NCI-H1417 treated with DMSO at 0.1 percent for 48 hours (cell line): ENCODE measurements at places on chromosomes 7 and 10.

DNA sequence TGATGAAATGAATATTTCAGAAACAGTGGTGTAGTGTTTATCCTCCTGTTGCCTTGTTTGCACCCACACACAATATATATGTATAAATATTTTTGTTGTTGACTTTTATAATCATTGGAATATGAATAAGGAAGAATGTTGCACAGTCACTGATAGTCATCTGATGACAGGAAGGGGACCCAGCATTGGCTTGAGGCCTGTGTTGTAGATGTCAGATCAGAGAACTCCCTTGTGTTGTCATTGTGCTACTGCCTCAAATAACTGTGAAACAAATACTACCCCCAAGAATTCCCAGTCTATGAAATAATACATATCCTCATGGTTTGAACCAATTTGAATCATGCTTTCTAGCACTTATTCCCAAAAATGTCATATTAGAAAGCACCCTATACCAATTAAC, 84.0 kb downstream of the NRG3 start:
- DNase-seq, result no peak

DNA sequence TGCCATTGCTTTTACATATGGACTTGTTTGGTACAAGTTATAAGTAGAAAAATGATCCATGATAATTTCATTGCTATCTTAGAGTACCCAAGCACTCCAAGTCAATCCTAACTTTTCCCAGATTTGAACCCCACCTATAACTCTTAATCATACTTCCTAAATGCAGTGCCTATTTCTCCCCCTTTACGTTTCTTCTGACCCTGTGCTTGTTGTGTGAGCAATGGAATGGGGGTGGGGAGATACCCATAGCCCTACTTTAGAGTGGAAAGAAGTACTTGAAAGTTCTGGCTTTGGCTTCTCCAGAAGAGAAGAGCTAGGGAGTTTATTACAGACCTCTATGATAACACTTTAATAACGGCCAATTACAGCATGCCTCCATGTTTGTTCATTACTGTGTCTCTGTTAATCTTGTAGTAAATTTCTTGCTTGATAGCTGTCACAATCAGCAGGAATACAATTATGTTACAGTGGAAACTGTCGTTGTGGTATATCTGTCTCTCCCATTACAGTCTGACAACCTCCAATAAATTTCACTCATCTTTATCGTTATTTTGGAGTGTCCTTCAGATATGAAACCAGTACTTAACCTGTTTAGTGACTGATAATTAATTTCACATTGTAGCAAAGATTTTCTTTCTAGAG, 34.0 kb downstream of the CNPY1 start:
- no peak for DNase-seq

DNA sequence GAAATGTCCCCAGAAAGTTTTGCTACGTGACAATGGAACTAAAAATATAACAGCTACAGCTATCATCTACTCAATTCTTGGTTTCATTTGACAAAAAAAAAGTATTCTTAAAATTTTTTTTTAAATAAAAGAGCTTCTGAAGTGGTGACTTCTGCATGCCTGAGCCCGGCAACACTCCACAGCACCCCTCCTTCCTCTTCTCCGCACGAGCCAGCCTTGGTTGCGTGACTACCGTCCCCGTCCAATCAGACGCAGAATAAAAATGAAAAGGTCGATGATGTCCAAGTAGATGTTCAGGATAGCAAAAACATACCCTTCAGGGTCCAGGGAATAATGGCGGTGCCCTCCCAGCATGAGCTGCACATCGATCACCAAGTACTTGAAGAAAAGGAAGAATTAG, 34.5 kb upstream of the GATAD1 start:
- no peak for DNase-seq

GRCh38 chr7:40747856-40748255, 613.1 kb downstream of the SUGCT start:
- DNase-seq, result no peak

DNA sequence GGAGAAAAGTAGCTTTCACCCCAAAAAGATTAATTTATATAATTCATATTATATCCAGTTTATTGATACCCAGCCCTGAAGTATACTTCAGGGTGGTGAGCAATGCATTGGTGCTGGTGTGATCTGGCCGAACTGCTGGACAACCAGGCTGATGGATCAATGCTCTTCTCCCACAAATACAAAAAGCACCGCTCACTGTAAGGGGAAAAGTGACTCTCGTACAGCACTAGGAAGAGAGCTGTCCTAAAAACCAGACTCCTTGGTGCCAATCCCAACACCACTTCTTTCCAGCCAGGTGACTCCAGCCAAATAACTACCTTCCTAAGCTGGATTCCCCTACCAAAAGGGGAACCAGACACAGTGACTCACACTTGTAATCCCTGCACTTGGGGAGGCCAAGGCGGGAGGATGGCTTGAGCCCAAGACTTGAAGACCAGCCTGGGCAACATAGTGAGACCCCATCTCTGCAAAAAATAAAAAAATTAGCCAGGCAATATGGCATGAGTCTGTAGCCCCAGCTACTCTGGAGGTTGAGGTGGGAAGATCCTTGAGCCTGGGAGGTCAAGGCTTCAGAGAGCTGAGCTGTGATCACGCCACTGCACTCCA, 13.1 kb upstream of the TNPO3 start:
- DNase-seq, result no peak

GRCh38 chr7:22430457-22430856, 69.5 kb downstream of the STEAP1B start:
- no peak for DNase-seq

GRCh38 chr10:99531026-99531695, 1.6 kb upstream of the NKX2-3 start:
- no peak for DNase-seq

DNA sequence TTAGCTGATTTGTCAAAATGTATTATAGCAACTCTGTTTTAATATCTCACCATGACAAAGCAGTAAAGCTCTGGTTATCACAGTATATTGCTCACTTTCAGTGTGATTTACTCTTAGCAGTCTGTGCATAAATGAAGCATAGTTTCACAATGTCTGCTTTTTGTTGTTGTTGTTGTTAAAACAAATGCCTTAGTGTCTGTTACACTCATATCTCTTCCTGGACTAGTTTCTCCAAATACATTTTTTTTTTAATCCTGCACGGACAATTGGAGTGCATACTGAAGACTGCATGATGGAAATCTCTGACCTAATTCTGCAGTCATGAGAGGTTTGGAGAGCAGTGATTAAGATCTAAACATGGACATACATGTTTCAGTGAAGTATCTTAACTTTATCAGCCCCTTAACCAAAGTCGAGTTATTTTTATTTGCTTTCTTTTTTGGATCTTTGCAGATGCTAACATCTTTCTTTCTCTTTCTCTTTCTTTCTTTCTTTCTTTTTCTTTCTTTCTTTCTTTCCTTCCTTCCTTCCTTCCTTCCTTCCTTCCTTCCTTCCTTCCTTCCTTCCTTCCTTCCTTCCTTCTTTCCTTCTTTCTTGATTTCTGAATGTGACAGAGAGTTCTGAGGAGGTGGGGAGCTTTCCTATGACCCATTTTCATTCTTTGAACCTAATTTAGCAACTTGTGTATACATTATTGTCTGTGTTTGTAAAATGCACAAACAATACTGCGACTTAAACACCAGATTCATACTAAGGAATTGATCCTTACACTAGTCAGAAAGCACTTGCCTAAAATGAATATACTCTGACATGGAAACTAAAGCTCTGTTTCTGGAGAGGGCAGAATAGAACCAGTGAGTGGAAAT, 161.5 kb upstream of the AGR3 start:
- no peak for DNase-seq

DNA sequence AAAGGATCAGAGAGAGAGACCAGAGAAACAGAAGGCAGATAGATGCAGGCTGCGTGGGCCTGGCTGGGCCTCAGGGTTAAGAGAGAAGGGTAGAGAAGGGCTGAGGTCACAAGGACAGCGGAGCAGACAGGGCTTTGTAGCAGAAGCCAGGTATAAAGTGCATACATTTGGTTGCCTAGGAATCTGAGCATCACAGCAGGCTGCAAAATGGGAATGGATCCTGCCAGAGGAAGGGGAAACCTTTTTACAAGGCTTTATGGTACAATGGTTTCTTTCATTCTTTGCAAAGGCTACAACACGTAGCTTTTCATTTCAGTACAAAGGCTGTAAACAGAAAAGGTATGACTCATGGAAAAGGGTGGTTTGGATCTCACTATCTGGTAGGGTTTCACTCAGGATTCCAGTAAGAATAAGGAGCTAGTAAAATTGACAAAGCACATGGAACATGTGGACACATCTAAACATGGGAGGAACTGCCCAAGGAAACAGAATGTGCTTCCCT, 275.1 kb downstream of the DOCK4 start:
- DNase-seq, result no peak

DNA sequence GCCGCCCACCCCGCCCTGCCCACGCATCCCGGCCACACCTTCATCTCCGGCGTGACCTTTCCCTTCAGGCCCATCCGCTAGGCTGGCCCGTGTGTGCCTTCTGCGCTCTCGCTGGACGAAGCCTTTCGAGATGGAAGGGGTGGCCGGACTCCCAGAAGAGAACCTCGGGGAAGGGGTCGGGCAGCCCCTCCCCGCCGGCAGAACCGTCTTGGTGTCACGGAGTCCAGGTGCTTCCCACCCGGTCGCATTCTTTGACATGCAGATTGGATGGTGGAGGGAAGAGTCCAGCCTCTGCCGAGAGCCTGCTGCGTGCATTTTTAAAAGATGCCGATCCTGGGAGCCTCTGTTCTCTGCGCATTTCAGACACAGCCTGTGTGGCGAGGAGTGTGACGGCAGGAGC, 7.3 kb upstream of the ZNF853 start:
- no peak for DNase-seq

DNA sequence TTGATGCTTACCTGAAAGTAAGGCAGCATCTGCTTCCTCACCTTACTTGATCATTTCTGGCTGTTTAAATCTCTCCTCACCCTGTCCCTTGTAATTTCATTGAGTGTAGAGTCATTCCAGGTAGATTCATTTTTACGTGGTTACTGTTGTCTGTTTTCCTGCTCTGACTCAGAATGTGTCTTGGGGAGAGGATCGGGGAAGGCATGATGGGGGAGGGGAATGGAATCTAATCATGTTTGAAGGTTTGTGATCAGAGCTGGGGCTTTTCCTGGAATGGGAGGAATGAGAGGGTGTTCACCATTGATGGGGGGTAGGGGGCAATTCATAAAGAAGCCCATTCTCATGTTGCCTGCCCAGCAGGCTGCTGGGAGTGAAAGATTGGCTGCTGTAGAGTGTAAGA, 18.7 kb downstream of the SEC24C start:
- DNase-seq, result no peak

- no peak for DNase-seq
Observed at GRCh38 chr10:106573106-106573505, 591.4 kb downstream of the SORCS1 start.

DNA sequence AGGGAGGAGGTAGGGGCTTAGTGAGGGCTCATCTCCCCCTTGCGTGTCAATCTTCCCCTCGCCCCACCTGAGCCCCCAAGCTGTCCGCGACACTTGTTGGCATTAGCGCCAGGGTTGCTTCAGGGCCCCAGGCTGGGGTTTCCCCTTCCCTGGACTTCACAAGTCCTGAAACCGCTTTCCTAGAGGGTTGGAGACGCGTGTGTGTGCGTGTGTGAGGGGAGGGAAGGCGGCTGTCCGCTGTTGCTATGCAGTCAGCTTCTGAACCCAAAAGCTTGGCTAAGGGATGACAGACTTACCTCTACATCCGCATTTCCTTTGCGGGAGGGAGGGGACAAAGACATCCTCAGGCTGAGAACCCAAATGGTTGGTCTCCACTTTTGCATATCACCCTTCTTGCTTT, 803 bp downstream of the GOLGA7B start:
- DNase-seq, result no peak

GRCh38 chr10:5692461-5693358, 8.1 kb downstream of the TASOR2 start:
- no peak for DNase-seq

- no peak for DNase-seq
Observed at GRCh38 chr10:102673819-102674511, 29.7 kb downstream of the TRIM8 start.

- DNase-seq, result no peak
Observed at GRCh38 chr10:127991543-127992255, 84.8 kb downstream of the PTPRE start.

GRCh38 chr10:131519723-131520605, 208.4 kb upstream of the TCERG1L start:
- DNase-seq, result no peak

- DNase-seq, result no peak
Observed at GRCh38 chr7:1050254-1050906, 6.0 kb downstream of the GPR146 start.

- no peak for DNase-seq
Observed at GRCh38 chr7:118222591-118222990, 1.9 kb upstream of the ANKRD7 start.
